ENCODE measurements at places on chromosomes 2 and 18. TPM values are rescaled to one million over a fixed set of nuclear protein-coding genes. Genes with fewer than 3 reads are reported as not detected.

GULP1 gene
- total RNA-seq: 234 TPM

RGPD3 gene
- total RNA-seq: 0.21 TPM

RGPD4 gene
- not detected for total RNA-seq

COL4A3 gene
- total RNA-seq: not detected

ANKAR gene
- total RNA-seq: 14.5 TPM

DNA sequence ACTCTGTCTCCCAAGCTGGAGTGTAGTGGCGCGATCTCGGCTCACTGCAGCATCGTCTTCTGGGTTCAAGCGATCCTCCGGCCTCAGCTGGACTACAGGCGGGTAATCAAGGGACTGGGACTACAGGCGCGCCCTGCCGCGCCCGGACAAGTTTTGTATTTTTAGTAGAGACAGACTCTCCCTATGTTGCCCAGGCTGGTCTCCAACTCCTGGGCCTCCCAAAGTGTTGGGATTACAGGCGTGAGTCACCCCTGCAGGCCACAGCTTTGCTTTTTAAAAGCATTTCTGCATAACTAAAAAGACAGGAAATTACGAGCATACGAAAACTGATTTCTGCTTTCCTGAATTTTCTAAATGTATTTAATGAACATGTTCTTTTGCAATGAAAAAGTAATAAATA, 916 bp upstream of the OSBPL1A start:
- DNase-seq: peak; percentile 41

DNA sequence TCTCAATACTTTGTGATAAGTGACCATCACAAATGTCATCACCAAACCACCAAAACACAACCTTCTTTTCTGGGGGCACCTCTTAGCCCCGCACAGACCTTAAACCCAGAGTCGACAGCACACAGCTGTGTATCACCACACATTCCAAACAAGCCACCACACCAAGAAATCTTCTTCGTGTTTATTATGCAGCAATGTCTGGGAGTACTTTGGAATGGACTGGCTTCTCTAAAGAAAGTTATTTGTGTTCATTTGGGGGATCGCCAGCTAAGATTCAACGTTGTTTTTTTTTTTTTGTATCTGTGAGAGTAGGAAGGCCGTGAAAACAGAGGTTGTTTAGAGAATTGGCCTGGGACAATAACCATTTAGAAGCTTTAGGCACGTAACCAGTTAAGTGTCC, 1.1 kb upstream of the MTA3 start:
- no peak for DNase-seq

GRCh38 chr2:11865378-11865777, 118.9 kb downstream of the LPIN1 start:
- no peak for DNase-seq

GRCh38 chr2:41934329-41934958, 113.4 kb upstream of the PKDCC start:
- no peak for DNase-seq

- DNase-seq: no peak
Observed at GRCh38 chr2:7648221-7648795, 731.1 kb downstream of the RNF144A start.

GRCh38 chr2:190589008-190589407, 54.5 kb upstream of the NEMP2 start:
- DNase-seq: no peak

DNA sequence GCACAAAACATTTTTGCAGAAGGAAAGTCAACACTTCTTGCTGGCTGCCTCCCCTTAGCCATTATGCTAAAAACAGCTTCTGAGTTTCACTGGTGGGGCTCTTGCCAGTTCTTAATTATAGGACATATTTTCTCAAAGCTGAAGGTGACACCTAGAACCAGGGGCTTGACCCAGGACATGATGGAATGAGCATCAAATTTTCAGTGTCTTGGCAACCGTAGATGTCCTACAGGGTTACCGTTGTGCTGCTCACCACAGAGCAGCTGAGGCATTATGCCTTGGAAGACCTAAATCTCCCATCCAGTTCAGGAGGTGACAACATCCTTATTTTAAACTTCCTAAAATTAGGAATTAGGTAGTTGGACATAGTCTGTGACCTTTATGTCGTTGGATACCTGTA, 46.7 kb downstream of the TMEM185B start:
- no peak for DNase-seq

DNA sequence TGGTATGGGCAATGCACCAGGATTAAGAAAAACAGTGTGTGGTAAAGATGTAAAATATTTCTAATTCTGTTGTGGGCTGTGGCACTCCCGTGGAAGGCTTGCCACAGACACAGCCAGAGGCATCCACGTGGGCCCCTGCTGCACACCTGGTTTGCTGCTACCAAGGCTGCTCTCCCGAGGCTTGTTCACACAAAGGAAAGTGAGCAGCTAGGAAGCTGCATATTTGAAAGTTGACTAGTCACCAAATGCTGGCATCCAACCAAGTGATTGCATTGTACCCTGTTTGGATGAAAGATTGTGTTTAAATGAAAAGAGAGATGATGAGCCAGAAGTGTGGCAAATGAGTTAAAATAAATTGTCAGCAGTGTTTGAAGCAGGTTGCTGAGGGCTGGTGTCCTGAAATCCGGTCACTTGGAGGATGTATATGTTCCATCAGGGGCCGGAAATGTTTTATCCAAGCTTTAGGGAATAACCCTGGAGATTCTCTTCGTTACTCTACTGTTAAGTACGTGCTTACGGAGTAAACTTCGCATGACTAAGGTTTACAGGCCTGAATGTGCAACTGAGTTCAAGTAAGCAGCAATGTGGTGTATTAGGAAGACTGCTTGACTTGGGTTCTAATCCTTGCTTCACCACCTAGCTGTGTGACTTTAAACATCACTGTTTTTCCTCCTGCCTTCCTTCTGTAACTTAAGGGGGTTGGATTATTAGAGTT, 86.1 kb downstream of the MSH2 start:
- DNase-seq: peak; percentile 97

- peak; percentile 66 for DNase-seq
Observed at GRCh38 chr18:58186258-58186948, 142.4 kb downstream of the NEDD4L start.
